ENCODE measurements at places on chromosomes 1 and 21.

- no peak for DNase-seq
Observed at GRCh38 chr1:114063544-114063943, 84.3 kb downstream of the OLFML3 start.

- no peak for DNase-seq
Observed at GRCh38 chr1:183590244-183591191, at the start of gene NCF2. NCF2 (minus strand) TSS chr1:183590459; CDS start chr1:183590329, 130 bp downstream.

DNA sequence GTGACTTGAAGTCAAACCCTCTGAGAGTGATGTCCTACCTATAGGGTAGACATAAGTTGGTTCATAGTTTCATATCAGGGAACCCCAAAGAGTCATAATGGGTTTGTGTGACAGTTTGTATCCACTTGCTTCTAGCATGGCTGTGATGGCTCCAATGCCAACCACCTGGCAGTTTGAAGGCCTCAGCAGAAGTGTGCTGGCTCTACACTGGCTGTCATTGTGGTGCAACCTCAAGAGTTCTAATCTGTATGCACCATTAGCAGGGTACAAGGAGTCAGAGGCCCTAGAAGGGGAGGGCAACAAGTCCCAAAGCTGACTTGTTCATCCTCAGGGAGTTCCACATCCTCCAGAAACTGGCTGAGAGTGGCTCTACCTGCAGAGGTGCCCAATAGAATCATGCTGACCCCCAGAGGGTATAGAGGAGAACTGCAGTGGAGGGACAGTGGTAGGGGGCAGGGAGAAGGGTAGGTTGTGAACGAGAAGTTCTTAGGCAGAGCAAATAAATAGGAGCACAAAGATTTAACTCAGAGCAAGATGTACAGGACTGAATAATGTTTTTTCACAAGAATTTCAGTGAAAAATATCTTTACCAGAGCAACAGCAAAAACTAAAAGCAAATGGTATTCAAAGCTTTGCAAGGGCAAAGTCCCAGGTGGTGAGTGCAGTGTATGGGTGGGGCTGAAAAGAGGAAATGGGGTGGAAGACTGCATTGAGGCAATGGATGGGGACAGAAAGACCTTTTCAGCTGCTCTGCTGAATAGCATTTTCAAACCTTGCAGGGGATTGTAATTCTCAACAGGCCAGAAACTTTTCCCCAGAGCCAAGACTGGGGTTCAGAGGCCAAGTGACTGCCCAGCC, 3.2 kb downstream of the FCRL2 start:
- DNase-seq, result no peak

DNA sequence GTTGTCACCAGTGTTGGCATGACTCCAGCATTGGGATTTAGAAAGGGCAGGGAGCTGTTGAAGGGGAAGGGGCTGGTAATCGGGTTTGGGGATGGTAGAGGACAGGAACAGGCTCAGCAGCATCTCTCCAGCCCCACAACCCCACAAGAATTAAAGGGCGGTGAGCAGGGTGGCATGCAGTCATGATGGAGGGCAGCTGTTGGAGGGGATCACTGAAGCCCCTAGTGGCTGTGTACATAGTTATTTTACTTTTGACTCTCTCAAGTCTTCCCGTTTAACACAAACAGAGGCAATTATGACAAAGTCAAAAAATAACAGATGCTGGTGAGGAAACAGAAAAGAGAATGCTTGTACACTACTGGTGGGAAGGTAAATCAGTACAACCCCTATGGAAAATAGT, 213.8 kb downstream of the URB2 start:
- DNase-seq, result no peak

- DNase-seq, result no peak
Observed at GRCh38 chr1:116330342-116330652, 42.7 kb upstream of the ATP1A1 start.

- DNase-seq, result no peak
Observed at GRCh38 chr1:61746813-61747212, 4.5 kb downstream of the PATJ start.

- DNase-seq, result no peak
Observed at GRCh38 chr1:59815892-59816291, 1.1 kb downstream of the HOOK1 start.

GRCh38 chr1:156808186-156809030, 8.2 kb downstream of the SH2D2A start:
- no peak for DNase-seq

GRCh38 chr1:180283098-180283497, 53.0 kb downstream of the LHX4 start:
- no peak for DNase-seq

DNA sequence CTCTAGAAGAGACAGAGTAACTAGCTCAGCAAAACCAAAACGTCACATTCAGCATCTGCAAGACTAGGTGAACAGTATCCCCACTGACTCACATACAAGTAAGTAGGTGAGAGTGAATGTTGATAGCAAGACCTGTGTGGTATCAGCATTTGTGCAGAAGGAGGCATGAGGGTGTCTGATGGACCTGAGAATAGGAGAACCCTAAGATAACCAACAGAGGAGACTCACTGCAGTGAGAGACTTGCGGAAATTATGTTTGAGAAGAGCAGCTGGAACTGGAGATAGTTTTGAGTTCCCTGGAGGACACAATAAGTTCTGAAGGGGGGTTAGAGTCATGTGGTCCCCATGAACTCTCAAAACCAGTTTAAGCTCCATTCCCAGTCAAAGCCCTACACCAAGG, 59.1 kb downstream of the DYRK1A start:
- no peak for DNase-seq

- no peak for DNase-seq
Observed at GRCh38 chr21:29193072-29193471, 62.6 kb downstream of the MAP3K7CL start.

DNA sequence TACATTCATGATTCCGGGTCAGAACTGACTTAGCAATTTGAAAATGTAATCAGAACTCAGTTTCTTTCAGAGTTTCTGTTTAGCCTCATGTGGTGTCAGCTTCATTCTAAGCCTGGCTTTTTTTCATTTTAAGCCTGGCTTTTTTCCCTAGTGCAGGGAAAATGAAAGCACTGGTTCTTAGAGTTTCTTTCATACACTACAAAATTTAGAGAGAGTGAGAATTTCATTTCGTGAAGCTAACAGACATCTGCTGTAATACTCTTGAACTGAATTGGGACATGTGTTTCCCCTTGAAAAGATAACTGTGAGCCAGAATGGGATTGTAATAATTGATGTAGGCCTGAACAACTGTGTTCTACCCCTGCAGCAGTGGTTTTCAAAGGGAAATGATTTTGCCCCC, 95.3 kb upstream of the KIAA0040 start:
- no peak for DNase-seq

DNA sequence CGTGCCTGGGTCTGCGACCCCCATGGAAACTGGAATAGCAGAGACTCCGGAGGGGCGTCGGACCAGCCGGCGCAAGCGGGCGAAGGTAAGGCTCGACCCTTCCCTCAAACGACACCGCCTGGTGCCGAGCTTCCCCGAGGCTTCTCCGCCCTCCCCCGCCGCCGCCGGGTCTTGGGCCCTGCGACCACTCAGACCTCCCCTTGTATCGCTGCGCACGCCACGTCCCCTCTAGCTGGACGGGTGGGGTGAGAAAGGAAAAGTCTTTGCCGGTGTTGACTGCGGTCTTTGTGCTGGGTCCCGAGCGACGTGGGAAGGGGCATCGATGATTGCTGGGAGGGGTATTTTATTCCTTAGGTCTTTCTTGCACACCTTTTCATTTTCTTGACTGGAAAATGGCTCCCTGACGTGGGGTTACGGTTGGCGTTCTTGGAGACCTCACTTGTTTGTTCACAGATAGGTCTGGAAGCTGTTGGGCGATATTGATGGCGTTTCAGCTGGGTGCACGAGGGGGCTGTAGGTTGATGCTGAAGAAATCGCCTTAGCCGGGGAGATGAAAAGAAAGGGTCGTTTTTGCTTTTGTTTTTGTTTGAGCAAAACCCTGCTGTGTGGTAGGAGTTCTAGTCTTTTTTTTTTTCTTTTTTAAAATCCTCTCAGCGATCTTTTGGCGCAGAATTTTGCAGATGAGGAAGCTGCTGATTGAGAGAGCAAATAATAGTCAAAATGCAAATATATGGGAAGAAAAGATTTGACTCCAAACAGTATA, 776 bp downstream of the KDM1A start:
- no peak for DNase-seq

GRCh38 chr1:151325646-151326429, 1.4 kb downstream of the PI4KB start:
- DNase-seq, result no peak

DNA sequence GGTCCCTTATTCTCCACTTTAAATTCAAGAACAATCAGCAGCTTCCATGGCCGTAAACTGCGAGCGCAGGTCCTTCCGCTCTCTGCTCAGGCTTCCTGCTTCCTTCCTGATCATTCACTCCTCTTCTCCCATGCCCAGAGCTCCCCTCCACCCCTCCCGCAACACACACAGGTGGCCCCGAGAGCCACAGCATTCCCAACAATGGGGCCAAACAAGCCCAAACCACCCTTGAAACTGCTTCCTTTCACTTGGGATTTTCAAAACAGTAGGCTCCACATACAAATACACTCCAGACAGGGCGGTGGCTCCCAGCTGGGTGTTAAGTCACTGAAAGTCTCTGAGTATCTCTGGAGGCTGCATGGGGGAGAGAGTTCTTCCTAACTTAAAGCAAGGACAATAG, 11.4 kb downstream of the FAM89A start:
- DNase-seq, result no peak

- no peak for DNase-seq
Observed at GRCh38 chr1:77382366-77382765, 100.5 kb downstream of the AK5 start.

Measured in activated T-helper 1 cell treated with Interleukin-2 at 50 U/mL for 16 hours (primary cell).